GM23248 (cell line): ENCODE measurements at places on chromosomes 1 and 21. TPM values are rescaled to one million over a fixed set of nuclear protein-coding genes. Genes with fewer than 3 reads are reported as not detected.

The FCRL2 gene
- not detected in 2 replicates for total RNA-seq

The PHTF1 gene
- 17.3 and 18.2 TPM in 2 replicates for total RNA-seq

The TNFRSF4 gene
- total RNA-seq: not detected in 2 replicates

The TMEM240 gene
- 1.1 and 3.3 TPM in 2 replicates for total RNA-seq

The SUMO3 gene
- total RNA-seq: 97.3 and 110 TPM in 2 replicates

DNA sequence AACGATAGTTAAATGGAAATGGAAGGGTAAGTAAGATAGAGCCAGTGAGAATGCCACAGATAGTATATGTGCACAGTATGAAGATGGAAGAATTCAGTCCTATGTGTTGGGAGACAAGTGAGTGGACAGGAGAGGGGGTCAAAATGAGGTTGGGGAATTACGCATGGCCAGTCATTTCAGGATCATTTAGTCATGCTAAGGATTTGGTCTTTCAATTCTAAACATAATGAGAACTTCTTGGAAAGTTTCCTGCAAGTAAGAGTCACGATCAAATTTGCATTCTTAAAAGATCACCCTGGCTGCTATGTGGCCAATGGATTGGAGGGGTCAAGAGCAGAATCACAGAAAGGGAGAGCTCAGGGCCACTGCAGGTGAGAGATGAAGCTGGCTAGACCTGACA, 64.0 kb upstream of the KCNK2 start:
- no peak overlapping the region for H3K4me3 ChIP-seq
- no peaks in the 10 kb centered on the region for H3K27me3 ChIP-seq
- H3K27ac ChIP-seq: no peak overlapping the region
- peaks cover 25% of the 10 kb centered on the region for H3K4me1 ChIP-seq
- 0 out of 2 replicates have a peak, but pooled peaks cover 8% of the 10 kb centered on the region for H3K36me3 ChIP-seq

- H3K4me1 ChIP-seq: no peaks in the 10 kb centered on the region
- no peak overlapping the region for H3K4me3 ChIP-seq
- H3K27me3 ChIP-seq: peaks cover 8% of the 10 kb centered on the region; the same call in 1 of the 2 replicates
- H3K27ac ChIP-seq: no peak overlapping the region
- H3K36me3 ChIP-seq: no peaks in the 10 kb centered on the region
- no peak for DNase-seq
Measured at GRCh38 chr1:227848430-227848932, 33.0 kb downstream of the PRSS38 start.

- H3K36me3 ChIP-seq: no peaks in the 10 kb centered on the region
- peak; percentile 60 for DNase-seq
- H3K27ac ChIP-seq: no peak overlapping the region
- no peak overlapping the region for H3K4me3 ChIP-seq
Measured at GRCh38 chr1:29417147-29417858, 181.0 kb downstream of the PTPRU start.

DNA sequence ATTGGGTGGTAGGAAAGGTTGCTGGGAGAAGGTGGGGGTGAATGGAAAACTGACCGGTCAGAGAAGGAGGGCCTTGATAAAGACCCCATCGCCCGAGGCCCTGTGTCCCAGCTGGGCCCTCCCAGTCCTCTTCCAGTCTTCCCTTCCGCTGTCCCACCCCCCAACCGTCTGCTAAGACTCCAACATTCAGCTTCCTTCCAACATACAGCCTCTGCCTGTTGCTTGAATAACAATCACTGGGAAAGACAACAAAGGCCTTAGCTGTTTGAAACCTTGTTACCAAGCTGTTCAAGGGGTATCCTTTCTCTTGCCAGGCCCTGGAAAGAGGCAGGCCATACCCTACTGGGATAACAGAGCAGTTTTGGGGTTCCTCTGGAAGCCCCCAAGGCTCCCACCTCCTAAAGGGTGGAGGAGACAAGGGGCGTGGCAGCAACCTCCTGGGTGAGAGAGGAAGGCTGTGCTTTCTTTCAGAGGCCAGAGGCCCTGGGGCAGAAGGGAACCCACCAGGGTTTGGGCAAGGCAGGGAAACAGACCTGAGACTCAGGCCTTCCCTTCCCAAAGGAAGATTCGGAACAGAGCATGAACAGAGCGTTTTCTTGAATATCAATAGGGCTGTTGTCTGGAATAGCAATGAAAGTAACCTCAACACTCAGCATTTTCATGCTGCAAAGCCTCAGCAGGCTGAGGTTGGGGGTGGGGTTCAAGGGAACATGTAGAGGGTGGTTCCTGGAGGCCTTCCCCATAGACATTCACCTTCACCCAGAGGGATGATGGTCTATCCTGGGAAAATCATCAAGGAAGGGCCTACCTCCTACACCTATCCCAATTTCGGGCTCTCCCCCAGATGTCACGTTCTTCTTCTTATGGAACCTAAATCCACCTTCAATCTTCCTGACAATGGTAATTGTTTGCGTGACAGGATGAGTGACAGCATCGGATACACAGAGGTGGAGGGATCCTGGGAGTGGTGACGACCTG, 4.1 kb downstream of the ETNK2 start:
- no peak overlapping the region for H3K27ac ChIP-seq
- H3K4me1 ChIP-seq: no peaks in the 10 kb centered on the region
- DNase-seq: no peak
- no peak overlapping the region for H3K4me3 ChIP-seq
- no peaks in the 10 kb centered on the region for H3K27me3 ChIP-seq

DNA sequence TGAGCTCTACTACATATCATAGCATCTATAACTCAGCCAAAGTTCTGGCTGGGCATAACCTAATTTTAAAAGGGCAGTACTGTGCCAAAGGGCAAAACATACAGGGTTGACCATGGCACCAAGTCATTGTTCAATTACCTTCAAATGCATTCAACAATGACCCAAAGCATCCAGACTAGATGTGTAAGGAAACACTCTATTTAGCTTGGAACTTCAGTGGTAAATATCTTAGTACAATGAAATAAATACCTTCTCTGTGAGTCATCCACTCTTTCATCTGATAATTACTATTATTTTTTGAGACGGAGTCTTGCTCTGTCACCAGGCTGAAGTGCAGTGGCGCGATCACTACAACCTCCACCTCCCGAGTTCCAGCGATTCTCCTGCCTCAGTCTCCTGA, 70.0 kb downstream of the NVL start:
- H3K27me3 ChIP-seq: no peaks in the 10 kb centered on the region
- H3K4me1 ChIP-seq: no peaks in the 10 kb centered on the region
- H3K4me3 ChIP-seq: no peak overlapping the region

DNA sequence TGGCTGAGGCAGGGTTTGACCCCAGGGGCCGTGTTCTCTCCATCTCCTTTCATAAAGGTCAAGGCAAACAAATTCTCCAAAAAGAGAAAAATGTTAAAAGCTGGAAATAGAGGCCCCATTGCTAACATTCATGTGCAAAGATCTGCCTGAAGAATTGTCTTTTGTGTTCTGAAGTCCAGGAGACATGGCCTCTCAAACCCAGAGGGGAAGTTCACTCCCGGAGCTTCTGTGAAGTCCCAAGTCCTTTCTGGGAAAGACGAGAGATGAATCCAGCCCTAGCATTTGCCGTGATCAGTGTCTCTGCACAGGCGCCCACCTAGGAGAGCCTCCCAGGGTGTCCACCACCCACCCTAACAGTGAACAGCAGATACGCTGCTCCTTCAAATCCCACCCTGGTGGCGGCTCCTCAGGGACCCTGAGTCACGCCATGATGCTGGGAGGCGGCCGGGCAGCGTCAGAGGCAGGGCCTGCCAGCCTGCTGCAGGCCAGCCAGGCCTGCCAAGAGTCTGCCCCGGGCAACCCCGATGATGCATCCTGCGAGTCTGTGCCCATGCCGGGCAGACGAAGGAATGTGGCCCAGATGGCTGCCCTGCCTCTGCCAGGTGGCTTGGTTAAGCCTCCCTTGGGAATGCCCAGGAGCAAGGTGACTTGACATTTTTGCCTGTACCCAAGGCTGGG, 5.2 kb upstream of the C2CD2 start:
- no peak overlapping the region for H3K4me3 ChIP-seq
- peaks cover 22% of the 10 kb centered on the region for H3K4me1 ChIP-seq
- no peak overlapping the region for H3K27ac ChIP-seq

GRCh38 chr1:156347331-156347730, 9.0 kb downstream of the TSACC start:
- peak; percentile 94 for DNase-seq
- no peak overlapping the region for H3K4me3 ChIP-seq
- H3K27me3 ChIP-seq: no peaks in the 10 kb centered on the region
- peaks cover 16% of the 10 kb centered on the region for H3K4me1 ChIP-seq
- no peaks in the 10 kb centered on the region for H3K36me3 ChIP-seq

GRCh38 chr1:85328713-85329397, 52.4 kb upstream of the BCL10 start:
- H3K27me3 ChIP-seq: no peaks in the 10 kb centered on the region
- peaks cover 75% of the 10 kb centered on the region for H3K4me1 ChIP-seq
- H3K36me3 ChIP-seq: peaks cover 6% of the 10 kb centered on the region; the same call in 1 of the 2 replicates
- H3K4me3 ChIP-seq: no peak overlapping the region

GRCh38 chr21:39387461-39388037, 38.7 kb upstream of the HMGN1 start:
- peak; percentile 90 for DNase-seq
- peak overlapping the region; percentile 78 for H3K4me3 ChIP-seq
- no peaks in the 10 kb centered on the region for H3K27me3 ChIP-seq

DNA sequence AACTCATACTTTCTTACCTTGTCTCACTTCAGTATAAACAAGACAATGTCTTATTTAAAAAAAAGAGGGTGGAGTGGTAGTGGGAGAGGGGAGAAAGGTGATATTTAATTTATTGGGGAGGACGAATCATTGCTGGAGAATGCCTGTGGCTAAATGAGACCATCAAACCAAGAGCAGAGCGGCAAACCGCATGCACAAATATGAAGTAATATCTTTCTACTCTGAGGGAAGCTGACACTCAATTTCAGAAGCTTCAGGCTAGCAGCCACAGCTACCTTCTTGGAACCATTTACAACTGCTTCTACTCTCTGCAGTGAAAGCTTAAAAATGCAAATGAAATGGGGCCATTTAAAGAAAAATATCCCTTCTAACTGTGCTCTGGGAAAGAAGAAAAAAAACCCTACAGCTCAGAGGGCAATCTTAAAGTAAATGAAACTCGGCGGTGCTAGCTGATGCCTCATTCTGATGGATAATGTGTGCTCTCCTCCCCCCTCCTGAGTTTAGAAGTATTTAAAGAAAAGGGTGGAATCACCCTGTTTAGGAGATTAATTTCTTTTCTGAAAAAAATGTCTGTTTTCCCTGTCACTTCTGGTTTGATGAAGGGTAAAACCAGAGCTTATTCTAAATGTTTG, 178.2 kb upstream of the CAMK1G start:
- no peaks in the 10 kb centered on the region for H3K36me3 ChIP-seq
- DNase-seq: peak; percentile 44
- H3K27me3 ChIP-seq: no peaks in the 10 kb centered on the region
- no peak overlapping the region for H3K4me3 ChIP-seq
- H3K4me1 ChIP-seq: peaks cover 30% of the 10 kb centered on the region

GRCh38 chr1:31234870-31235269, 4.8 kb downstream of the NKAIN1 start:
- DNase-seq: no peak
- no peaks in the 10 kb centered on the region for H3K36me3 ChIP-seq
- H3K27ac ChIP-seq: no peak overlapping the region

DNA sequence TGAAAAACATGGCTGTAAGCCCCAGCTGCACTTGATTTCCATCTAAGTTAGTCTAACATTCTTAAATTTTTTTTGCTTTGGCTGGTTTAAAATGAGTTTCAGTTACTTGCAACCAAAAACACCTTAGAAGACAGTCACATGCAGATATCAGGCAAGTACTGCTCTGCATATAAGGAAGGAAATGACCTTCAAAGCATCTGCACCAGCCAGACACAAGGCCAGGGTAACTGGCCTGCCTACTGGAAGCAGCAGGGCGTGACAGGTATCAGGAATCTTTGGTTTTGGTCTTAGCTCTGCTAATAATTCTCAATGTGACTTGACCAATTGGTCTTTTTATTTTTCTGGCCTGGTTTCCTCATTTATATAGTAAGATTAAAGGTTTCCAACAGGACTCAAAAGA, 33.5 kb downstream of the SCYL3 start:
- H3K27me3 ChIP-seq: no peaks in the 10 kb centered on the region
- H3K4me1 ChIP-seq: no peaks in the 10 kb centered on the region
- no peak for DNase-seq
- H3K36me3 ChIP-seq: peaks cover 65% of the 10 kb centered on the region

DNA sequence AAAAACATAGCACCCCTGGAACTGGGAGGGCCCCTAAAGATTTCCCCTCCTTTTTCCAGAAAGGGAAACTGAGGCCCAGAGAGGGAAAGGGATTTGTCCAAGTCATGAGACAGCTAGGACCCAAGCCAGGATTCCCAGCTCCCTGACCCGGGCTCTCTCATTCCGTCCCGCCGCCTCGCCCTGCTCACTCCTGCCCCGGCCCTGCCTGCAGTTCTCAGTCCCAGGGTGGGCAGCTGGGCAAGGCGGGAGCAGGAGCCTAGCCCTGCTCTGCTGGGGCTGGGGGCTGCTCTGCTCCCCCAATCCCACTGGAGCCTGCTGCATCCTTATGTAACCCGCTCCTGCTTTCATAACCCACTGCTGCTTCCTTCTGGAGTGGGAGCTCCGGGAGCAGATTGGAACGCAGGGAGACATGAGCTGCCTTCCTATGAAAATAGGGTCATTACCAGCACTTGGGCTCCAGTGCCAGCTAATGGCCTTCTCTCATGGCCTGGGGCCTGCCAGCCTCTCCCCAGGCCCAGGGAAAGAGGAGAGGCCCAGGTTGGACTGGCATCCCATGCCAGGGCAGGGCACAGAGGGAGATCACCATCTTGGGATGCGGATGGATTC, 84.5 kb downstream of the CAMK2N1 start:
- peaks cover 20% of the 10 kb centered on the region for H3K27me3 ChIP-seq
- H3K36me3 ChIP-seq: no peaks in the 10 kb centered on the region
- H3K4me1 ChIP-seq: peaks cover 11% of the 10 kb centered on the region

DNA sequence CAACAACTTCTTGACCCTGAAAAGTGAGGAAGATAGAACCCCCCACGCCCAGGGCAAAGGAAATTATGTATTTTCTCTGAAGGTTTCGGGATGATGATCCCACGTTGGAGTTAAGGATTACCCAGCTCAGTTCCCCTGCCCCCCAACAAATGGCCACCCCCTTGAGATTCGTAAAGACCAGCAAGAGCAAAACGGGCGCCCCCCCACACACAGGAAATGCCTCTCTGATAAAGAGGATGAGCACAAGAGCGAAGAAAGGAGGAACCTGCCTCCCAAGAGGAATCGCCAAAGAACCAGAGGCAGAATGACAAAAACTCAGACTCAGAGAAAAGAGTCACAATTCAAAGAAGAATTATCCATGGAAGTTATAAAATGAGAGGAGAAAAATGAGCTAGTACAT, 576.9 kb downstream of the MATN1 start:
- no peaks in the 10 kb centered on the region; the same call in 1 of the 2 replicates for H3K27me3 ChIP-seq
- DNase-seq: no peak
- no peak overlapping the region for H3K4me3 ChIP-seq
- no peaks in the 10 kb centered on the region for H3K36me3 ChIP-seq

GRCh38 chr21:41768437-41769042, 1.7 kb upstream of the RIPK4 start:
- H3K36me3 ChIP-seq: no peaks in the 10 kb centered on the region
- peak; percentile 88 for DNase-seq
- peaks cover 10% of the 10 kb centered on the region; the same call in 1 of the 2 replicates for H3K27me3 ChIP-seq

GRCh38 chr1:30923597-30923996, 15.0 kb upstream of the SDC3 start:
- peak; percentile 27 for DNase-seq
- peaks cover 5% of the 10 kb centered on the region; the same call in 1 of the 2 replicates for H3K4me1 ChIP-seq
- H3K36me3 ChIP-seq: no peaks in the 10 kb centered on the region
- H3K4me3 ChIP-seq: no peak overlapping the region
- no peak overlapping the region for H3K27ac ChIP-seq
- no peaks in the 10 kb centered on the region for H3K27me3 ChIP-seq
